ENCODE measurements at places on chromosomes 5 and 9.

- no peak for DNase-seq
These were observed at the start of gene UGT3A2 for GRCh38 chr5:36066540-36067210. Gene UGT3A2, minus strand, starts transcription at chr5:36066882. Its CDS starts 93 bp downstream, at chr5:36066789.

GRCh38 chr9:131720330-131720729 is 19.5 kb downstream of the RAPGEF1 start:
- no peak for DNase-seq

- no peak for DNase-seq
These were observed 57.9 kb downstream of the SHB start for GRCh38 chr9:38010918-38011704.

- no peak for DNase-seq
These were observed 210.9 kb downstream of the C9orf152 start for GRCh38 chr9:109996936-109997580.

- DNase-seq = peak; percentile 47
These were observed 47.2 kb upstream of the LIFR start for GRCh38 chr5:38603691-38604090.

- DNase-seq = no peak
These were observed 12.9 kb upstream of the ACTBL2 start for GRCh38 chr5:57495285-57496086.

GRCh38 chr9:23431459-23431858 is 394.6 kb downstream of the ELAVL2 start:
- DNase-seq = no peak

- DNase-seq = peak; percentile 91
These were observed 25.7 kb downstream of the UTP15 start for GRCh38 chr5:73591102-73591695.

GRCh38 chr9:93261281-93261680 is 77.3 kb downstream of the WNK2 start:
- DNase-seq = no peak

- DNase-seq = no peak
These were observed 56.1 kb upstream of the C9orf72 start for GRCh38 chr9:27629425-27629824.

GRCh38 chr9:99051851-99052250 is 53.1 kb upstream of the TGFBR1 start:
- DNase-seq = no peak

DNA sequence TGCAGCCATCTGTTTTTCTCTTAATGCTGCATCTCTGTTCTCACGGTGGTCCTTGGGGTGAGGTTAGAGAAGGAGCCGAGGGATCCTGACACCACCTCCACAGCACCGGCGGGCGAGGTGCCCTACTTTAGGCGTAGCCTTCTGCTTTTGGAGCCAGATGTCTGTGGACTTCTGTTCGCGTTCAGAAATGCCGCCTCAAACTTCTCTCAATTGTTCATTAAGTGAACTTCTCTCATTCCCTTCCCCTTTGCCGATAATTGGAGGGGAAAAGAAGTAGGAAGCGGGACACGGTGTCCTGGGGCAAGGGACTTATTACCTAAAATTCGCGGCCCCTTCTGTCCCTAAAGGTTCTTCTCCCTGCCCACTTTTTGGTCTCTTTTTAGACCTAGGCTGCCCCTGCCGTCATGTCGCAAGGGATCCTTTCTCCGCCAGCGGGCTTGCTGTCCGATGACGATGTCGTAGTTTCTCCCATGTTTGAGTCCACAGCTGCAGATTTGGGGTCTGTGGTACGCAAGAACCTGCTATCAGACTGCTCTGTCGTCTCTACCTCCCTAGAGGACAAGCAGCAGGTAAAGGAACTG is 455 bp downstream of the KIF20A start:
- peak; percentile 9 for DNase-seq

DNA sequence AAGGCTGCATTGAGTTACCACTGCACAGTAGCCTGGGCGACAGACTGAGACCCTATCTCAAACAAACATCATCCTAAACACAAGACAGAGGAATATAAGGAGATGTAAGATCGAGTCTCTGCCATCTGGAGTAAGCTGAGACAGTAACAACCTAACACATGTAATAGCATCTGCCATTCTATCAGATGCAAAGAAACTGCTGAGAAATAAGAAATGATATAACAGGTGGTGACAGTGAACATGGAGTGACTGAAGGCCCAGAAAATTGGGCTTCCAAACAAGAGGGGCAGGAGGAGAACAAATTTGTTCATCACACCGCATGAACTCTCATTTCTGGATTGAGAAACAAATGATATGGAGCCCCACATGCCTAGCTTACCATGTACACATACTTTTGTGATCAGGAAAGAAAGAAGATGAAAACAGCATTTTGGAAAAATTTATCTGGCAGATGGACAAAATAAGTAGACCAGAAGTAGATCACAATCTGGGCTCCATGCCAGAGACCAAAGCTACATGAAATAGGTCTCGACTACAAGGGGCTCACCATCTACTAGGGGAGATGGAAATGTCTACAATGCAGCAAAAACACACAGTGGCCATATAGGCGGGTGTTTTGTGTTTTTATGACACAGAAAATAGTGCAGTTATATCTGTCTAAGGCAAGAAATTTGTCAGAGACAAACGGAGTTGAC is 45.5 kb downstream of the ECPAS start:
- DNase-seq = peak; percentile 77

DNA sequence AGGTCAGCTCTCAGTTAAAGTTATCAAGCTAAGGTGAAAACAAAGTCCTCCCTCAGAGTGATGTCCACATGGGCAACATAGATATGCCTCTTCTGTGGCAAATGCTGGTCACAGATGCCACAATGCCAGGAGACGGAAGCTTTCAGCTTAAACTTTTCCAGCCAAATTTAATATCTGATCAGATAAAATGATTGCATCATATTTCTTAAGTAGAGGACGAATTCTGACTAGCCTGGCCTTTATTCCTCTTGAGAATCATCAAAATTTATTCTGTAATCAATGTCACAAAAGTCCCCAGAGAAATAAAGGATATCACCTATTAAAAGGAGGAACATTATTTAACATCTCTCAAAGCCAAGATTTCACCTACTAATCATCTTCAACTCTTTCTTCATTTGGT is 161.9 kb downstream of the MARCHF11 start:
- no peak for DNase-seq

GRCh38 chr5:89707891-89708290 is 701.7 kb downstream of the CETN3 start:
- DNase-seq = no peak

DNA sequence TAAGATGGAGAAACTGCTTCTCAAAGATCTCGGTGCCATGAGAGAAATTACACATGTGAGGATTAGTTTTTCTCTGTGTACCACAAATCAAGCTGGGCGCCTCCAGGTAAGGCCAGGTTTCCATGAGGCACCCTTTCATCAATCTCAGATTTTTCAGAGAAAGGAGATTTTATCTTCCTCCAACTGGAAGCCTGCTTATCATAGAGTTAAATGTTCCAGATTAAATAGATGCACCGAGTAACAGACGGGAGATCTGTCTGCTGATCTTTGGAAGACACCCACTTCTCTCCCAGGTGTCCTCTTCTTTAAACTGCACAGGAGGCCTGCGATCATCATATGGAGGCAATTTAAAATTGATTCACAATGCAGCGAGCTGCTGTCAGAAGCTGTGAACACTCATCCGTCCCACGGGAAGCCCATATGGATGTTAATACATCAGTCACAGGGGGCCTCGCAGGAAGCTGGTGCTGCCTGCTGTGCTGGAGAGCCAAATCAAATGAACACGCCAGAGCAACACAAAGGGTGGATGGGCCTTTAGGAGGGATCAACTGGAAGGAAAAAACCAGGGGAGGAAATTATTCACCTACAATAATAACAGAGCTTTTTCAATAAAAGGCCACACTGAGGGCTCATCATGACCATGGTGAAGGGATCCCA is 93.3 kb downstream of the TLE1 start:
- DNase-seq = no peak

DNA sequence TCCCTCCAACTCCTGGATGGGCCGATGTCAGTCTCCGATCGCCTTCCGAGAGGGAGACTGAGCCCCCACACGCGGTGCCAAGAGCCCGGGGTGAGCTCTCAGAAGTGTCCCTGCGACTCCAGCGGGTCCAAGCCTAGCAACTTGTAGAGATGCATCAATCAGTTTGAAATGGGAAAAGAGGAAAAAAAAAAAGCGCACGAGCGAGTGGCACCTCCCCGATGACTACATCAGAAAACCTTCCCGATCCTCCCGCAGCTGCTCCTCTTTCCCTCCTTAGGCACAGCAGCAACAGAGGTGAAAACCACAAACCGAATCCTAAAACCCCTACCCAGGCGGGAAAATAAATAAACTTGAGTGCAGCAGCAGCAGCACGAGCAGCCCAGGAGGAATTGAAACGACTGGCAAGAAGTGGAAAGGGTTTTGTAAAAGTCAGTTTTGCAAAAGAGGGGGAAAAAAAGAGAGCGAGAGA is 1.0 kb upstream of the EFNA5 start:
- peak; percentile 77 for DNase-seq

- DNase-seq = no peak
These were observed 320.4 kb upstream of the EFNA5 start for GRCh38 chr5:107990881-107991810.

- peak; percentile 85 for DNase-seq
These were observed 21.0 kb upstream of the FAM151B start for GRCh38 chr5:80466669-80467485.

DNA sequence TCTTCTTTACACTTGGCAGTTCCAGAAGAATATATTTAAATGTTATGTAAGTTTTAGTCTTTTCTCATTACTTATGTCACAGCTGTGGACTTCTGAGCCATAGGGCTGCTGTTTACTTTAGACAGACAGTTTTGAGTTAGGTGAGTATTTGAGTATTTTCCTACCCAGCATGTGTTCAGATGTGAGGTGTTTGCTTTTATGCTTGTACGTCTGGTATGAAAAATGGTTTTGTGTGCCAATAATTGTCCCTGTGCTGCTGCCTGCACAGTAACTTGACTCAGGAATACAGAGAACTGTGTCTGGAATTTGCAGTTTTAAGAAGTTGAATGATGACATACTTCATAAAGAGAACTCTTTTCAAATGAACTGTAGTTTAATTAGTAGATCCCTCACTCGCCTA is 20.8 kb downstream of the MEGF10 start:
- DNase-seq = no peak

DNA sequence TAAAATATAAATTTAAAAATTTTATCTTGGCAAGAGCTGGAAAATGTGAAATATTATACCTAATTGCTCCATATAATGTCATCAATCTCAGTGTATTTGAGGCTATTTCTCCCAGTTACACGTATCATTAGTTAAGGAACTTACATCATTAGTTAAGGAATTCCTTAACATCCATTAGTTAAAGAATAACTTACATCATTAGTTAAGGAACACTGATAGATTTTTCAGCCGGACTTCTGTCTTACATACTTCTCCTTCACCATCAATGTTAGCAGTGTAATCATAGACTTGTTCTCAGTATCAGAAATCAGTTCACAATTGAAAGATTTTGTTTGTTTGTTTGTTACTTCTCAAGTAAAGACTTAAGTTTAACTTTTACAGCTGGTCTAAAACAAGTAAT is 524.4 kb upstream of the CHD1 start:
- DNase-seq = no peak

DNA sequence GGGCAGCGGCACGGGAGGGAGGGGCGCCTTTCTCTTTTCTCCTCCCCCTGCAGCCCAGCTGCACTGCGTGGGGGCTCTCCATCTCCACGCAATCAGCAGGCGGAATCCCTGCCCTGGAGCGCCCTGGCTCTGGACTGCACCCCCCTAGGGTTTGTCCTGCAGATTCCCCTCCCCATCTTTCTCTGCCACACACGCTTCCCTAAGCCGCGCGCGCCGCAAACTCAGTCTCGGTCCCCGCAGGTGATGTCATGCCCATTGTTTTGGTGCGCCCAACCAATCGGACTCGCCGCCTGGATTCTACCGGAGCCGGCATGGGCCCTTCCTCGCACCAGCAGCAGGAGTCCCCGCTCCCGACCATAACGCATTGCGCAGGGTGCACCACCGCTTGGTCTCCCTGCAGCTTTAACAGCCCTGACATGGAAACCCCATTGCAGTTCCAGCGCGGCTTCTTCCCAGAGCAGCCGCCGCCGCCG is at the start of gene KCNN2:
Gene KCNN2 (plus strand): TSS at position 347 of the 473 bp plus-strand sequence. CDS start 70 bp downstream, at position 417.
- DNase-seq = peak; percentile 56

GRCh38 chr9:36559036-36559695 is 13.5 kb upstream of the MELK start:
- peak; percentile 72 for DNase-seq
